ENCODE measurements at places on chromosomes 3 and 15. TPM values are rescaled to one million over a fixed set of nuclear protein-coding genes. Genes with fewer than 3 reads are reported as not detected.

- DNase-seq, result peak; percentile 93
Measured at GRCh38 chr3:37072892-37073291, 79.6 kb downstream of the MLH1 start.

- no peak for DNase-seq
Measured at GRCh38 chr3:143795874-143796273, 52.4 kb downstream of the SLC9A9 start.

GRCh38 chr15:89319678-89320077, 14.9 kb downstream of the POLG start:
- no peak for DNase-seq

The CACNA1D gene
- total RNA-seq, result under 0.01 TPM

- DNase-seq, result peak; percentile 12
Measured at GRCh38 chr15:68471541-68471940, 39.6 kb upstream of the ITGA11 start.

- DNase-seq, result peak; percentile 65
Measured at GRCh38 chr3:175951047-175951694, 1092.0 kb downstream of the NAALADL2 start.

GRCh38 chr3:50264383-50264963, 4.5 kb upstream of the SEMA3B start:
- DNase-seq, result peak; percentile 93

All from IMR-90 (cell line).